AG08395 (cell line): ENCODE measurements at places on chromosomes 7 and 10.

DNA sequence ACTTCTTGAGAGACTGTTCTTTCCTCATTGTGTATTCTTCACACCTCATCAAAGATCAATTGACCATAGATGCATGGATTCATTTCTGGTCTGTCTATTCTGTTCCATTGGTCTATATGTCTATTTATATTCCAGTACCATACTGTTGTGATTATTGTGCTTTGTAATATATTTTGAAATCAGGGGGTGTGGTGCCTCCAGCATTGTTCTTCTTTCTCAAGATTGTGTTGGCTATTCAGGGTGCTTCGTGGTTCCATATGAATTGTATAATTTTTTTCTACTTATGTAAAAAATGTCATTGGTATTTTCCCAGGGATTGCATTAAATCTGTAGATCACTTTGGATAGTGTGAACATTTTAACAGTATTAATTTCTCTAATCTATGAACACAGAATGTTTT, 106.5 kb downstream of the EPC1 start:
- no peak for DNase-seq

DNA sequence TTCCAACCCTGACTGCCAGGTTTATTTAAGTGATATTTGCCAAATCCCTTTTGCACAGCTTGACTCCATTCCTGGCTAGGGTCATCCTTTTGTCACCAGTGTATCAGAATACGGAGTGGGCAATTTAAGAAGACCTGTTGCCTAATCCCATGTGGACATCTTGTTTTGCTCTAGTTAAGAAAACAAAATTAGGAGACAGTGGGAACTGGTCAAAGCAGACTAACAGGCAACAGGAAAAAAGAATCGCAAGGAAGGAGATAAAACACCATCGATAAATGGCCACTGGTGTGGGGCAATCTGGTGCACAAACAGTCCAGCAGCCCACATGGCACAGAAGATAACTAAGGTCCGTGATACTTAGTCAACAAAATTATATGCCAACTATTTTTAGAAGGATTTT, 21.4 kb downstream of the KDM7A start:
- DNase-seq, result no peak

- no peak for DNase-seq
Measured at GRCh38 chr10:118412932-118413331, 70.8 kb upstream of the FAM204A start.

GRCh38 chr10:130215151-130215930, 79.2 kb downstream of the GLRX3 start:
- DNase-seq, result no peak

DNA sequence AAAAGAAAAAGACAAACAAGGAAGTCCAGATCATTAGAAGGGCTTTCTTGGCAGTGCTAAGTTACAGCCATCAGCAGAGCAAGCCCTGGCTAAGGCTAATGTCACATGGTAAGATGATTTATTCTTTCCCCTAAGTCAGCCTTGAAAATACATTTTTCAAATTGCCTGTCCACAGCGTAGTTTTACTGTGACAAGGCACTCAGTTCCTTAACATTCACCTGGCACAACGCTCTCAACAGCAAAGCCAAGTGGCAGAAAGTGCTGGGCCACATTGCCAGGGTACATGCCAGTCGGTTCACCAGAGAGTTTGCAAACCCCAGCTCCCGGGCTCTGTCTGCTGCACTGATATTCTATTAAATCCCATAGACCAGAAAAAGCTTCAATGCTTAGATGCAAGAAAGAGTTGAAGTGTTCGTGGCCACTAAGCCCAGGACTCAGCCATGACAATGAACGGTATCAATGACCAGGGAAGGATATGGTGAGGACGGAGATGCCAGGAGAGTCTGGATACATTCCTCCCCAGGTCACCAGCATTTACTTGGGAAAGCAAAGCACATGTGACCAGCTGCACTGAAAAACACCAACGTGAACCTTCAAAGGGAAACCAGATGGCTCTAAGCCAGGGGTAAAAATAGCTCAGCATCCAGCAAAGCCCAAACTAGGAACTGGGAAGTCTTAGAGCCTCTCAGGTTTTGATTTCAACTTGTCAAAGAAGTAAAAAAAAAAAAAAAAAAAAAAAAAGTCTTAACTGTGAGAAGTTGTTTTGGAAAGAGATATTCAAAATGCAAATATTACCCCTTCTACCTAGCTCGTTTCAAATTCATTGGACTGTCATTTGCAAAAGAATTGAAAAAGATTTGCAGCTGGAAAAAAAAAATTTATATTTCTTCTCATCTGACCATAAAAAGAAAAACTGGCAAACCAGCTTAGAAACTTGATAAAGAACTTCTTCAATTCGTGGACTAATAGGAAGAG, 23.9 kb upstream of the MPP7 start:
- no peak for DNase-seq

DNA sequence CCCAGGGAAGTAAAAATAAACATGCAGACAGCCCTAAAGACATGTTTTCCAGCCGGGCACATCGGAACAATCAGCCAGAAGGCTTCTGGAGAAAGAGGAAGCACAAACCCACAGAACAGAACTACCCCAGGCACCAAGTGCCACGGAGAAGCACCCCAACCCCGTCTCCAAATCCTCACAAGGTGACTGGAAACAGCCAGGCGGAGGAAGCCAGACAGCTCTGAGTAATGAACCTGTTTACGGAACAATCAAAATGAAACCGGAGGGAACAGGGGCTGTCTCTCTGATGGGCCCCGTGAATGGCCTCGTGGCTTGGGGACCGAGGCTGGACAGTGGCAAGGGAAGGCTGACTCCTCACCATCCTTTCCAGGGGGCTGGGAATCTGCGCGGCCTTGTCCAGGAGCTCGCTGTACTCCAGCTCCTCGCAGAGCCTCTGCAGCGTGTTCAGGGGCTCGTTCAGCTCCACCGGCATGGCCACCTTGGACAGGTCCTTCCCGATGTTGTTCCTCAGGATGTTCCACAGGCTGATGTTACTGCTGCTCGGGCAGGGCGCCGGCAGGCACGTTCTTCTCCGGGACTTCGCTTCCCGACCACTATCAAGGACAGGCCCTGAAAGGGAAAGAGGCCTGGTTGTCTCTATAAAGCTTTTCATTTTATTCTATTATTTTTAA, 77.0 kb upstream of the GSDME start:
- no peak for DNase-seq

GRCh38 chr7:24978843-24979469, 1.0 kb downstream of the OSBPL3 start:
- DNase-seq, result no peak

- DNase-seq, result no peak
Measured at GRCh38 chr7:106386958-106387357, 102.2 kb upstream of the NAMPT start.

- DNase-seq, result no peak
Measured at GRCh38 chr10:51103554-51104217, 29.4 kb downstream of the PRKG1 start.

GRCh38 chr7:118872568-118872967, 648.1 kb downstream of the ANKRD7 start:
- DNase-seq, result no peak

DNA sequence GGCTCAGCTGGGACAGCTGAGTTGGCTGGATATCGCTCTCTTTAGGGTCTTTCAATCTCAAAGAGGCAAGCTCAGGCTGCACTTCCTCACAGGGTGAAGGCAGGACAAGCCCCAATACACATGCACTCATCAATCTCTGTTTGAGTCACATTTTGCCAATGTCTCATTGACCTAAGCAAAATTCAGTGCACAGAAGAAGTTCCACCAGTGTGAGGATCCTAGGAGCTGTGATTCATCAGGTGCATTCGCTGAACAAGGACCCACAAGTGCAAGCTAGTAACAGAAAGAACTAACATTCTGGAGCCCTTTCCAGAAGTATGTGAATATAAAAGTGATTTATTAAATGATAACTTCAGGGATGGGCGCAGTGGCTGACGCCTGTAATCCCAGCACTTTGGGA, 477.2 kb downstream of the GPAM start:
- no peak for DNase-seq

DNA sequence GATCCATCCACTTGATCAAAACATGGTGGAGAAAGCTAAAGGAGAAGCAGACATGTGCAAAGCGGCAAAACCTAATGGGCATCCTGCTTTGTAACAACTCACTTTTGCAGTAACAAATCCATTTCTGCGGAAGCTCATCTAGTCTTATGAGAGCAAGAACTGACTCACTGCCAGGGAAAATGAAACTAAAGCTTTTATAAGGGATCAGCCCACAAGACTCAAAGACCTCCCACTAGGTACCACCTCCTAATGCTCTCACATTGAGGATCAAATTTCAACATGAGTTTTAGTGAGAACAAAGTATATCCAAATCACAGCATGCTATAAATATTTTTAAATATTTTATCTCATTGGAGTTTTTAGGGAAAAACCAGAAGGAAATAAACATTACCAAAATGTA, 120.1 kb upstream of the GNAI1 start:
- no peak for DNase-seq

DNA sequence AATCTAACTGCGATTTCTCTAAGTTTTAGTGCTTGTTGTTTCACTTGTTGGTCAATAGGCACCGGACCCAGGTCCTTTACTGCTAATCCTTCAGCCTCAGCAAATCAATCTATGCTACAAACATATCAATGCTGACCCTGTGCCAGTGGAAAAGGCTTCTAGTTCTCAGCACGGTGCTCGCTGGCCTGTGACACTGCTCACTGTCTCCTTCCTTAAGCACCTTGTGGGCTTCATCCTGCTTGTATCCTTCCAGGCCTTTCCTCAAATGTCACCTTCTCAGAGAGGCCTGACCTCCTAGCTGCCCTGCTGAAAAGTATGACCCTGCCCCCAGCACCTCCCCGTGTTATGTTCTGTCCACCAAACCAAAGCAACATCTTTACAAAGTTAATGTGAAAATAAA, 201.2 kb upstream of the FRMD4A start:
- DNase-seq, result no peak

- no peak for DNase-seq
Measured at GRCh38 chr10:32374605-32375004, 27.6 kb upstream of the EPC1 start.

GRCh38 chr10:111082102-111082975, 5.5 kb downstream of the ADRA2A start:
- no peak for DNase-seq

- no peak for DNase-seq
Measured at GRCh38 chr10:126770809-126771208, 100.3 kb upstream of the C10orf90 start.

DNA sequence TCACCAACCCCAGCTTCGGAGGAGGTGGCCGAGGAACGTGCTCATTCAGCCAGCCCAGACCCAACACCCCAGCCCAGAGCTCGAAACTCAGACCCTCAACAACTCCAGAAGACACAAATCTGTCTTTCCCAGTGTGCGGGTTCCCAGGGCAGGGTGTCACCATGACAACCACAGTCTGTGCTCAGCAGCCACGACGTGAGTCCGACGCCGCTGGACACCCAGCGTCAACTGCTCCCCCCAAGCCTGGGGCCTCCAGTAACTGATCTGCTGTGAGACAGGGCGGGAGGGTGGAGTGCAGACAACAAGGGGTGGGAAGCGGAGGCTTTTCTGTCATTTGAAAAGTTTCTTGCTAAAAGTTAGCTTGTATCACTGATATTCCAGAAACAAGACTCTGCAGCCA, 167.2 kb downstream of the MAD1L1 start:
- DNase-seq, result no peak

DNA sequence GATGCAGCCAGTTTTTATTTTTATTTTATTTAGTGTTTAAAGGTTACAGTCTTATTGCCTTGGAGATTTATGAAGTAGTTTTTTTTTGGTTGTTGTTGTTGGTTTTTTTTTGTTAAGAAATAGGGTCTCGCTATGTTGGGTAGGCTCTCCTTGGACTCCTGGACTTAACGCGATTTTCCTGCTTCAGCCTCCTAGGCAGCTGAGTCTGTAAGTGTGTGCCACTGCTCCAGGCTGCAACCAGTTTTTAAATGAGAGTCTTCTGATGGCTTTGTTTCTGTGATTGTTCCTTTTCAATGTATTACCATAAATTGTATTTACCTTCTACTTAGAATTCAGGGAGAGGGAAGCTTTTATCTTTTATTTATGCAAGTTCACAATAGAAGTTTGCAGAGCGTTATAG, 62.8 kb downstream of the BICC1 start:
- no peak for DNase-seq

DNA sequence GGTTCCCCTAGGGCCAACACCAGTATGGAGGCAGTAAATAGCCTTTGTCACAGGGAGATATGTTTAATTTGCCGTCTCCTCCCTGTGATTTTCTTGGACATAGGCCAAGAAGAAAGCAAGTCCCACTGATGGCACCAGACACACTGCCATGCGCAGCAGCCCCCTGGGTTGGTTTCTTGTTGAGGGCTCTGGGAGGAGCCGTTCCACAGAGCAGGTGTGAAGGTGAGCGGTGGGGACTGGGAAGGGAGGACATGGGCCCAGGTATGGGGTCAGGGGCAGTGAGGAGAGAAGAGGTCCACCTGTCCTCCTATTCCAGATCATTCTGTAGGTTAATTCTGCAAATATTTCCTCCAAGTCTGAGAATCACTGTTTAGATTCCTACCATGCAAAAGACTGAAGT, 376.1 kb downstream of the PLXNA4 start:
- no peak for DNase-seq

DNA sequence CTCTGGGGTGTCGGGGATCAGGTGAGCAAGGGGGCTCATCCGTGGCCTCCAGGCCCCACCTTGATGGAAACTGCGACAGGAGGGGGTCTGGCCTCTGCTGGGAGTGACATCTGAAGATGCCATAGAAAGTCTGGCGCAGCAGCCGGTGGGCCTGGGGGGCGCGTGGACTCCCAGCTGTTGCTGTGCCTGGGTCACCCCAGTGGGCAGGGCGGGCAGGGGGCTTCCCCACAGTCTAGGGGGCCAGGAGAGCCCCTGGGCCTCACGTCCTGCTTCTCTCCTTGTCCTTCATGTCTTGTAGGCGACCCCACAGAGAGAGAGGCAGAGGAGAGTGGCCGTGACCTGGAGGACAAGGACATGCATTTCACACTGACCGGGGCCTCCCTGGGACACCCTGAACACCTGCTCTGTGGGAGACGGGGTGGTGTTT, 450.5 kb downstream of the DNAJB6 start:
- DNase-seq, result no peak

GRCh38 chr10:18044976-18045720, 93.4 kb downstream of the SLC39A12 start:
- no peak for DNase-seq

DNA sequence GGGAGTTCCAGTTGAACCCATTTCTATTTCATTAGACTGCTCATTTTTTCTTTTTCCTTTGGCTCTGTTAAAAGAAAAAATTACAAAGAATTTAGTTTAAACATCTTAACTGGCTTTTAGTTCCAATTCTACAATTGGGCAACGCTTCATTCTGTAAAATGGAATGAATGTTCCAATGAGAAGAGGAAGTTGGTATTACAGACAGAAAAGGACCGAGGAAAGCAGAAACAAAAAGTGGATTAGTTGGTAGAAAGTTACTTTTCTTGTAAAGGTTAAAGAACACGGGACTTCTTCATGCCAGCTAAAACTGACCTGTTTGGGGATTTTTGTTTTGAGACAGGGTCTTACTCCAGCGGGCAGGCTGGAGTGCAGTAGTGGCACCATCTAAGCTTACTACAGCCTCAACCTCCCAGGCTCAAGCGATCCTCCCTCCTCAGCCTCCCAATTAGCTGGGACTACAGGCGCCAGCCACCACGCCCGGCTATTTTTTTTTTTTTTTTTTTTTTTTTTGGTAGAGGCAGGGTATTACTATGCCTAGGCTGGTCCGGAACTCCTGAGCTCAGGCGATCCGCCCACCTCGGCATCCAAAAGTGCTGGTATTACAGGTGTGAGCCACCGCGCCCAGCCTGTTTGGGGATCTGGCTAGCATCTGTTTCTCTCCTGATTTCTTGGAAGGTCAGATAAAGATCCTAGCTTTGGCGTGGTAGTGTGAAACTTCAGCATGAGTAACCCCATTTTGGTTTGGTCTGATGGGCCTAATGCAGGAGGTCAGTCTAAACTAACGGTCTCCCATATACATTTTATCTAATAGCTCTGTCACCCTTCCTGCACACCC, 1.3 kb upstream of the VDAC2 start:
- DNase-seq, result no peak

- DNase-seq, result no peak
Measured at GRCh38 chr7:10412422-10413019, 561.2 kb upstream of the PHF14 start.
